WTC11 (cell line): ENCODE measurements at places on chromosomes 5 and 9.

DNA sequence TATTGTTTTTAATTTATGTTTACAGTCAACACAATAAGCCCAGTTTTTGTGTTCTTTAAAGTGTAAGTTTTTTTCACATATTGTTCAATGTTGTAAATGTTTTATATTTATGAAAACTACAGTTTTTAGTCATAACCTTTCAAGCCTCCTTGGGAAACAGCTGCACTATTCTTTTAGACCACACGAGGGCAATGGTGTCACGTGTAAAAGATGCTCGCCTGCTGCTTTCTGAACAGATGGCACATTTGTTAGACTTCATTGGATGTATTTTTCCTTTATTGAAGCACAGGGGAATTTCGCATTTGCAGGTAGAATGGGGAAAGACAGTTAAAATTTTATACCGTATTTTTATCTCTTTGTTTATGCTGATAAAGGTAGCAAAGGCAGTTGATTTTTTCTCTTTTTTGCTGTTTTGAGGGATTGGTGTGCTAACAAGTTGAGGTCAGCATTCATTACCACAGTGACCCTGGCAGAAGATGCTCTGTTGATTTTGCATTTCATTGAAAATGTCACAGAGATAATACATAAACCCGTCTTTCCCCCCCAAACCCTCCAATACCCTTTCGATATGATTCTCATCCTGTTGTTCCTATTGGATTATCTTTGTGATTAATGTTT is 59.0 kb downstream of the MAT2B start:
- peaks cover 21% of the 10 kb centered on the region for H3K27me3 ChIP-seq
- H3K4me1 ChIP-seq, result peaks cover 68% of the 10 kb centered on the region
- H3K27ac ChIP-seq, result no peak overlapping the region
- no peak overlapping the region for H3K4me3 ChIP-seq

DNA sequence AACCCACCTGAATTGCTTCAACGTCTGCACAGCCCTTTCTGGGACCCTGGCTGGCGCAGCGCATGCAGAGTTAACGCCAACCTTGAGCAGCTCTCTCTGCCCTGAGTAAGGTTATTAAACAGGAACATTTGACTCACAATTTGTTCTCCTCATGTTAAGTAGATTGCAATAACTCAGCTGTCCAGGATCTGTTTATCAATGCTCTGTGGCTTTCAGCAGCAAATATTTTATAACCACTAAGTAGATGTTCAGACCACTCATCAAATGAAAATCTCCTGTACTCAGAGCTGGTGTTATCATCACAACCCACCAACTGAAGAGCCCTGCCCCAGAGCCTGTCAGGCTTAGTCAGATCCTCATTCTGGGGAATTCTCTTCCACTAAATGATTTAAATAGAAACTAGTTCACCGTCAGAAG is 403.0 kb downstream of the ZNF608 start:
- no peaks in the 10 kb centered on the region for H3K36me3 ChIP-seq
- no peak overlapping the region for H3K4me3 ChIP-seq
- no peak for DNase-seq
- H3K4me1 ChIP-seq, result peaks cover 8% of the 10 kb centered on the region

- H3K4me1 ChIP-seq, result no peaks in the 10 kb centered on the region
- no peak overlapping the region for H3K4me3 ChIP-seq
- H3K27ac ChIP-seq, result no peak overlapping the region
- no peaks in the 10 kb centered on the region for H3K36me3 ChIP-seq
- peak; percentile 7 for DNase-seq
Observed at GRCh38 chr9:93665637-93666438, 89.5 kb downstream of the PHF2 start.

- H3K27ac ChIP-seq, result no peak overlapping the region
- H3K4me1 ChIP-seq, result peaks cover 10% of the 10 kb centered on the region
- H3K4me3 ChIP-seq, result no peak overlapping the region
- no peaks in the 10 kb centered on the region for H3K36me3 ChIP-seq
- H3K27me3 ChIP-seq, result peaks cover 2% of the 10 kb centered on the region; the same call in 1 of the 2 replicates
Observed at GRCh38 chr5:159511570-159511969, 181.3 kb upstream of the IL12B start.

DNA sequence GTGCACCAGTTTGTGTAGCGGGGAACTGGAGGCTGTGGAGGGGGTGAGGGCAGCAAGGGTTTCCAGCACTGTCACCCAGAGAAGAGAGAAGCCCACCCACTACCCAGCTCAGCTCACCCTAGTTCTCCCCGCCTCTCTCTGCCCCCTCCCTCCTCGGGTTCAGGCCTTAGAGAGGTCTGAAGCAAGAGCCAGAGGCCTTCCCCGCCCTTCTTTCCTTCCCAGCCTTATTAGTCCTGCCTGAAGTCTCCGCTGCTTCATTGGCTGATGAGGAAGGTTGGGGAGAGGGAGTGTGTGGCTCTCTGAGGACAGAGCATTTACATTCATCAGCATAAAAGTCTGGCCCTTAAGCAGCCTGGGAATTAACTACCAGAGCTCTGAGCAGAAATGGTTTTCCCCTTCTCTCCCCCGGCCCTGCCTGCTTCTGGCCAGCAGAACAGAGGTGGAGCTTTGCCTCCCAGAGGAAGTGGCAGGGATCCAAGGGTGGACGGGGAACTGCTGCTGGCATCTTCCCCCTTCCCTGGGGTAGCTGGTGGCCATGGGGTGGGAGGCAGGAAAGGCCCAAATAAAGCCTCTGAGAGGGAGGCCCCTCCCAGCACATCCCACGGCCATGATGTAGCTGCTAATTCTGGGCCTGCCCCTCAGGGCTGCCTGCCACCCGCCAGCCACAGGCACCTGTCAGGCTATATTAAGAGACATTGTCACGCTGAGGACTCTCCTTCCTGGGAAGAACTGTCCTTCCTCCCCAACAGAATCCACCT is 4.1 kb downstream of the DNAJB5 start:
- DNase-seq, result no peak
- no peaks in the 10 kb centered on the region; the same call in 1 of the 2 replicates for H3K27me3 ChIP-seq
- H3K4me3 ChIP-seq, result 0 out of 2 replicates have a peak overlapping the region, but pooled peaks have one; percentile 6
- peaks cover 54% of the 10 kb centered on the region for H3K4me1 ChIP-seq
- peaks cover 34% of the 10 kb centered on the region for H3K36me3 ChIP-seq
